ENCODE measurements at places on chromosomes 3 and 15. TPM values are rescaled to one million over a fixed set of nuclear protein-coding genes. Genes with fewer than 3 reads are reported as not detected.

Gene ROPN1
- not detected for total RNA-seq

Gene ELL3
- 1.5 TPM for total RNA-seq

Gene LMOD3
- total RNA-seq: not detected

Gene RTP3
- total RNA-seq: not detected

Gene CNTN4
- 0.17 TPM for total RNA-seq

Gene TIMP4
- total RNA-seq: 0.26 TPM

Gene GOLGA6D
- not detected for total RNA-seq

All from dermis lymphatic vessel endothelial cell (primary cell).